ENCODE measurements at places on chromosomes 3 and 15.

GRCh38 chr15:36601497-36601932 lies 22.1 kb downstream of the CDIN1 start:
- no peak for DNase-seq

GRCh38 chr3:184805351-184806038 lies 6.5 kb upstream of the VPS8 start:
- DNase-seq: no peak

- DNase-seq: no peak
Observed at GRCh38 chr15:52308446-52309153, 13.0 kb upstream of the MYO5C start.

- DNase-seq: no peak
Observed at GRCh38 chr3:139764069-139764905, 86.5 kb upstream of the NMNAT3 start.

DNA sequence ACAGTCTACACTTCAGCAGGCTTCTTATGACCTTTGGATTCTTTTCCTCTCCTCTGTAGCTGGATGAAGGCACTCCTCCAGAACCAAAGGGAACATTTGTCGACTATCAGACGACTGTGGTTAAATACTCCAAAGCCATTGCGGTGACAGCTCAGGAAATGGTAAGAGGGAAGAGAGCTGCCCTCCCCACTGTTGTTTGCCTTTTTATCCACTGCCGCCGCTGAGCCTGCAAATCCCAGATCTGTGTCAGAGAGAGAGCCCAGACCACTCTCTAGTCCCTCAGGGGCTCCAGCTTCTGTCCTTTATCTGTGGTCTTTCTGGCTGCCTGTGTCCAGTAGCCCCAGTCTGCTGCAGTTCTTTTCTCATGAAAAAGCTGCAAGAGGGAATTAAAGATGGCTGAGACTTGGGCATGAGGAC lies 261.5 kb upstream of the TPM1 start:
- DNase-seq: no peak

DNA sequence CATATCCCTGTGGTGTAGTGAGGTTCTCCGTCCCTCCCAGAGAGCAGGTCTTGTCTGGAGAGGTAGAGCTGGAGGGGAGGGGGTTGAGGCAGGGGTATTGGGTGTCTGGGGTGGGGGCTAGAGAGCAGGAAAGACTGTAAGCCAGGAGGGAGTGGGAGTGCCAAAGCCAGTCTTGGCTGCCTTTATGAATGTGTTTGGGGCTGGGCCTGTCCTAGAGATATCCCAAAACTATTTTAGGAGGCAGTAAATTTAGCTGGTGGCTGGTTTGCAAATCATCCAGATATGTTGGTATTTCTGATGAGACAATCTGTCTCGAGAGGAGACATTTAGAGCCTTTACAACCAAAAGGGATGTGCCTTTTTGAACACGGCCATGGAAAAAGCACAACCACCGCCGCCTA lies 166.6 kb downstream of the TLE3 start:
- DNase-seq: no peak

Measured in cortex of kidney (tissue), 1 donor.